Foreskin keratinocyte (primary cell): ENCODE measurements at places on chromosomes 7 and 10. TPM values are rescaled to one million over a fixed set of nuclear protein-coding genes. Genes with fewer than 3 reads are reported as not detected.

DNA sequence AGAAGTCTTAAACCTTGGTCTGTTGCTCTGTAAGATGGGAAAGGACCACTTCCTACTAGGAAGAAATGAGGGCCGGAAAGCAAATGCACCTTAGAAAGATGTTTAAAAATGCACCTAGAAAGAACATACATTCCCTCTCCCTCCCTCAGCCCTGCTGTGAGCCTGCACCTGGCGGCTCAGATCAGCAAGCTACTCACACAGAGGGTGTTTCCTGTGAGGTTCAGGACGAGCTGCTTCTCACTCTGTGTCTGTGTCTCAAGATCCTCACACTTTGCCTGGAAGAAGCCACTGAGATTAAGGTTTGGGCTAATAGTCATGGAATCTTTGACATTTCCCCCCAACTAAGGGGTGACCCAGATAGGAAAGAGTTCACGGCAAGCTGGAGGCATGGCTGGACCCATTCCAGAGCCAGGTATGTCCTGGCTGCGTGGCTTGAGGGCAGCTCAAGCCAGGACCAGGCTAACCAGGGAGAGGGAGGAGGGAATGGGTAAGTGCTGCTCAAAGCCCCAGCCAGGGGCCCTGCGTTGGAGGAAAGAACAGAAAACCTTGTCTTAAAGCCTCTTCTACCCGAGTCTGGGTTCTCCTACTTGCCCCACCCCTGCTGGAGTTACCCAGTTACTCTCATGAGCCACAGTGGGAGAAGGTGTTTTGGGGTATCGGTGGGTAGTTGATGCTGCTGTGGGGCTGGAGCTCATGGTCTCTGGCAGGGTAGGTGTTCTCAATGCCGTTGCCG lies 47.5 kb downstream of the PODXL start:
- DNase-seq = no peak

GRCh38 chr10:89064748-89065147 lies 74.2 kb downstream of the FAS start:
- DNase-seq = no peak

Gene MCM10
- 28.2 and 35.1 TPM in 2 replicates for total RNA-seq

Gene SVOPL
- not detected in 2 replicates for total RNA-seq

GRCh38 chr7:29749701-29750321 lies 56.5 kb upstream of the WIPF3 start:
- DNase-seq = no peak
